Activated CD4-positive, alpha-beta T cell treated with anti-CD3 and anti-CD28 coated beads, Interleukin-2, amount 50 U/mL, for 24 hours (primary cell): ENCODE measurements at places on chromosomes 1 and 21.

- no peak for DNase-seq
Observed at GRCh38 chr1:207277241-207277640, 44.2 kb upstream of the CD55 start.

- no peak for DNase-seq
Observed at GRCh38 chr1:236204656-236205055, 62.3 kb downstream of the GPR137B start.

GRCh38 chr1:239247285-239247684 is 139.1 kb upstream of the CHRM3 start:
- DNase-seq, result no peak

- no peak for DNase-seq
Observed at GRCh38 chr1:156781585-156782186, 14.4 kb downstream of the PRCC start.

GRCh38 chr1:48023488-48023887 is 26.3 kb upstream of the TRABD2B start:
- DNase-seq, result no peak

DNA sequence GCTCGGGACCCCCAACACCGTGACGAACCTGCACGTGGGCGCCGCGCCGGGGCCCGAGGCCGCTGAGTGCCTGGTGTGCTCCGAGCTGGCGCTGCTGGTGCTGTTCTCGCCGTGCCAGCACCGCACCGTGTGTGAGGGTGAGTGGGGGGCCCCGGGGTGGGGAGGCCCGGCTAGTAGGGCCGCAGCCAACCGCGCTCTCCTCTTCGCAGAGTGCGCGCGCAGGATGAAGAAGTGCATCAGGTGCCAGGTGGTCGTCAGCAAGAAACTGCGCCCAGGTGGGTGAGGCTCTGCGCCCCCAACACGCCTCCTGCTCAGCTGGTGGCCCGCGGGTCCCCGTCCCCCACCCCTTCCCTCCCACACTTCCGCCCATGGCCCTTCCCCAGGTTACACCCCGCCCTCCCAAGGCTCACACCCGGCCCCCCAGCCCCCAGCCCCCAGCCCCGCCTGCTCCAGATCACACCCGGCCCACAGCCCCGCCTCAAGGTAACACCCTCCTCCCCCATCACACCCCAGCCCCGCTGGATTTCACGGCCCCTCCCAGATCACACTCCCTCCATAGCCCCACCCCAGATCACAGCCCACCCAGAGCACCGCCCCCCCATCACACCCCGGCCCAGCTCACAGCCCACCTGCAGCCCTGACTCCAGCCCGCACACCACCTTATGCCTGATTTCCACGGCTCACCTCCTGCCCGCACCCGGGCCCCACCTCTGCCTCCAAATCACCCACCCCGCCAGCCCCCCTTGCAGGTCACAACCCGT is 2.4 kb upstream of the MMP23B start:
- DNase-seq, result peak; percentile 26

- DNase-seq, result no peak
Observed at GRCh38 chr1:112496290-112496689, 12.5 kb upstream of the WNT2B start.
